ENCODE measurements at places on chromosomes 12 and 14.
A peak's percentile ranks its signal among the peaks of the same experiment; 100 is the strongest.

- DNase-seq = no peak
These were observed 6.6 kb downstream of the E2F7 start for GRCh38 chr12:77058740-77059139.

GRCh38 chr12:19799216-19799615 lies 359.9 kb downstream of the AEBP2 start:
- DNase-seq = no peak

GRCh38 chr14:99347561-99347960 lies 75.6 kb upstream of the BCL11B start:
- DNase-seq = no peak

- DNase-seq = no peak
These were observed 142.3 kb upstream of the ARHGAP5 start for GRCh38 chr14:31934767-31935266.

GRCh38 chr14:98910061-98910460 lies 361.9 kb downstream of the BCL11B start:
- no peak for DNase-seq

DNA sequence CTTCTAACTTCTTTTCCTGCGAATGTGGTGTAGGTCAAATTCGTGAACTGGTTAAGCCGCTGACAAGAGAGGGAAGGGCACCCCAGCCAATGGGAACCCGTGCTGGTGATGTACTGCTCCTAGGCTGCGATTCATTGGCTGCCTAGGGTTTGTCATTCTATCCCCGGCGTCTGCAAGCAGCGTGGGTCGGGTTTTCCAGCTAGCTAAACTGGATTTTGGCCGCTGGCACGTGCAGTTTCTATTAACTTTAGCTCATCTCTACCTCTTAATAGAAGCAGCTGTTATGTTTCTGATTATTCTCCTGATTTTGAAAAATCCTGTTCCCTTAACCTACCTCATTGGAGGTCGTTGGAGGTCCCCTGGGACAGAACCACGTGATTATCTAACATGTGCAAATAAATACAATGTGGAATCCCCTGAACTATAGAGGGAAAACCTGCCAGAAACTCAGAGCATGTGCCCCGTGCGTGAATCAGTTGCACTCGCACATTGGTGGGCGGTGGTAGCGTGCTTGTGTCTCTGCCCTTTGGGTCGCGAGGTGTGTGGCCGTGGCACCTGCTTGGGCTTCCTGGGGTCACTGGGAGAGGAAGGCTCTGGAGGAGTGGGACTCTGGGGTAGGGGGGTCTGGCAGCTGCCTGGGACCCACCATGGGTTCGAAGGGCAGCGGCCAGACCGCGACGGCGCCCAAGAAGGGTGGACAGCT lies 876 bp upstream of the PPM1A start:
- DNase-seq = peak; percentile 72

DNA sequence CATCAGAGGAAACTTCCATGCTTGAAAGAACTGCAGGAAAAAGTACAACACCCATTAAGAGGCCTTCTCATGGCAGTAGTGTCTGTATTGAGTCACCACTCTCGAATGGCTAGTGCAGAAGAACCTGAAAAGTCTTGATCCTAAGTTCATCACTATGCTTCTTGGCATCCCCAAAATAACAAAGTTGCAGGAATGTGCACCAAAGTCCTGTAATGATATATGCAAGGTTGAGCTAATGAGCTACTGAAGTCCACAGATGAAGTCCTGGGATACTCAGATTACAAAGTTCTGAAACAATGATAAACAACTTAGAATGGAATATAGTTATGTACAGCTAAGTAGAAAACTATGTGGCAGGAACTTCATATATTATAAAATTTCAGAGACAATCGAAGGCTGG lies 545.4 kb downstream of the FOXG1 start:
- DNase-seq = no peak

DNA sequence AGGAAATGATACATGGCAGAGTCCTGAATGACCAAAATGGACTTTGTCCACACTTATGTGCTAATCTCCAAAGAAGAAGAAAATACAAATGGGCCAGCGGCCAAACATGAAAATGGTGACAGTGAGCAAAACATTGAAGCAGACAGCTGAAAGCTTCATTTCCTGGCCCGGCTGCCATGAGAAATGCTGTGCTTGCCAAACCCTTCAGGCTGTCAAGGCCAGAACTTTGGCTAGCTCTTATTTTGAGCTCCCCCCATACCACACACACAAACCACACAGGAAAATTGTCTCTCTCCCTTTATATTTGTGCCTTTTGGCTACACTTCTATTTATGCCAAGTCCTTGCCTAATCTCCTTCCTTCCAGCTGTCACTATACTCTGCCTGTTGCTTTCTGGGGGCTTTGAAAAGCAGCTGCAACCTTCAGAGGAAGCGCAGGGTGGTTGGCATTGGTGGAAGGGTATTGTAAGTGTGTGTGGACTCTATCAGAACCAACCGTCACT lies 323.8 kb downstream of the RAD51B start:
- no peak for DNase-seq

GRCh38 chr12:117494833-117495655 lies 133.6 kb upstream of the NOS1 start:
- DNase-seq = no peak

DNA sequence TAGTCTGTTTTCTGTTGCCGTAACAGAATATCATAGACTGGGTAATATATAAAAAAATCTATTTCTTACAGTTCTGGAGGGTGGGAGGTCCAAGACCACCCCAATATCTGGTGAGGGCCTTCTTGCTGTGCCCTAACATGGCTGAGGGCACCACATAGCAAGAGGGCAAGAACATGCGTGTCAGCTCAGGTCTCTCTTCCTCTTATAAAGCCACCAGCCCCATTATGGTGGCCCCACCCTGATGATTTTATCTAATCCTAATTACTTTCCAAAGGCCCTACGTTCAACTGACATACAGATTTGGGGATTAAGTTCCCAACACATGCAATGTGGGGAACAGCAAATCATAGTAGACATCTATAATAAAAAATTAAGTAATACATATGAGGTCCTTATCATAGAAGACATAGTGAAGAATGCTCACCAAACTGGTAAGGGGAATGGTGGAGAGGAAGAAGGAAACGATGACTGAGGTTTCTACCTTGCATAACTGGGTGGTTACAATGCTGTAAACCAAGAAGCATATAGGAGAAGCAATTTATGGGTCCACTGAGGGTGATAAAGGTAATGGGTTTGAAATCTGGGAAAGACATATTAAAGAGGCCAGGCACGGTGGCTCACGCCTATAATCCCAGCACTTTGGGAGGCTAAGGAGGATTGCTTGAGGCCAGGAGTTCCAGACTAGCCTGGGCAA lies 27.0 kb downstream of the BTBD7 start:
- DNase-seq = no peak

GRCh38 chr12:94080341-94081009 lies 67.9 kb upstream of the PLXNC1 start:
- DNase-seq = no peak
